H7 (cell line): ENCODE measurements at places on chromosomes 4 and X. TPM values are rescaled to one million over a fixed set of nuclear protein-coding genes. Genes with fewer than 3 reads are reported as not detected.

The MAD2L1 gene
- 142 and 159 TPM in 2 replicates for total RNA-seq

The PDGFRA gene
- total RNA-seq = 5.5 and 10.8 TPM in 2 replicates

The GPRASP1 gene
- total RNA-seq = 1.3 and 2.1 TPM in 2 replicates

The RASL11B gene
- total RNA-seq = 20.6 and 32.4 TPM in 2 replicates

The F9 gene
- total RNA-seq = not detected in 2 replicates

The ODAPH gene
- not detected in 2 replicates for total RNA-seq

The KCNIP4 gene
- total RNA-seq = not detected in 2 replicates

The ERCC6L gene
- 9.6 and 15.1 TPM in 2 replicates for total RNA-seq

The ARHGAP10 gene
- 9.7 and 12.4 TPM in 2 replicates for total RNA-seq

The LGI2 gene
- total RNA-seq = 0.94 and 3.1 TPM in 2 replicates

The FOXO4 gene
- 15.4 and 18.6 TPM in 2 replicates for total RNA-seq

The SATL1 gene
- total RNA-seq = 0.03 and 0.11 TPM in 2 replicates

The POU4F2 gene
- total RNA-seq = not detected in 2 replicates
